ENCODE measurements at places on chromosomes 6 and 20.

DNA sequence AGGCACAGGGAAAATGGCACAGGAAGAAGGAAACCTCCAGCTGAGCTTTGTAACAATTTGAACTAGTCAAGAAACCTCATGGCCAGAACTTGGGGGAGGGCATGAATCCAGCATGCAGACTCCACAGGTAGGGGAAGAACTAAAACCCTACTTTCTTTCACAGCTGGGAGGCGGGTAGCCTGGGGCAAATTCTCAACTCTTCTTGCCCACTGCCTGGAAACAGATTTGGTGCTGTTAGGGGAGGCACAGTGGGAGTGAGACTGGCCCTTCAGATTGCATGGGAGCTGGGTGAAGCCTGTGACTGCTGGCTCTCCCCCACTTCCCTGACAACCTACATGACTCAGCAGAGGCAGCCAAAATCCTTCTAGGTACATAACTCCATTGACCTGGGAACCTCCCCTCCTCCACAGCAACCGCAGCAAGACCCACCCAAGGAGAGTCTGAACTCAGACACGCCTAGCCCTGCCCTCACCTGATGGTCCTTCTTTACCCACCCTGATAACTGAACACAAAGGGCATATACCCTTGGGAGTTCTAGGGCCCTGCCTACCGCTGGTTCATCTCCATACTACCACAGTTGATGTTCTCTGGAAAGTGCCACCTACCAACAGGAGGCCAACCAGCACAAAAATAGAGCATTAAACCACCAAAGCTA lies 37.2 kb upstream of the TRIM27 start:
- DNase-seq = no peak

- DNase-seq = no peak
Observed at GRCh38 chr6:169487579-169488436, 214.0 kb downstream of the WDR27 start.

- DNase-seq = no peak
Observed at GRCh38 chr6:36266913-36267644, 2.8 kb upstream of the PNPLA1 start.

DNA sequence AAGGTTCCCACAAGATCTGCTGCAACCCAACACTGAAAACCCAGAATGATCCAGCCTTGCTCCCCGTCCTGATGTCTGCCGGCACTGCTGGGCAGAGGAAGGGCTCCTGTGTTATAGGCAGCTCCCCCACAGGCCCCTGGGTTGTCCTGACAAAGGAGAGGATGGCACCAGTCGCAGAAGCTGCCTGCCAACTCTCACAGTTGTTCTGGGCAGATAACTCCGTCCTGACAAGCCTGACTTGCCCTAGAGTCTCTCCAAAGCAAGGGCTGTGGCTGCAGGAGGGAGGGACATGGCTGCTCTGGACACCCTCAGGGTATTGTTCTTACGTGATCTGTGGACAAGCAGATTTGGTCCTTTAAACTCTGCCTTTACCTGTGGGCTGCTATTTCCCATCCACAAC lies 243.8 kb downstream of the CDH26 start:
- DNase-seq = no peak

DNA sequence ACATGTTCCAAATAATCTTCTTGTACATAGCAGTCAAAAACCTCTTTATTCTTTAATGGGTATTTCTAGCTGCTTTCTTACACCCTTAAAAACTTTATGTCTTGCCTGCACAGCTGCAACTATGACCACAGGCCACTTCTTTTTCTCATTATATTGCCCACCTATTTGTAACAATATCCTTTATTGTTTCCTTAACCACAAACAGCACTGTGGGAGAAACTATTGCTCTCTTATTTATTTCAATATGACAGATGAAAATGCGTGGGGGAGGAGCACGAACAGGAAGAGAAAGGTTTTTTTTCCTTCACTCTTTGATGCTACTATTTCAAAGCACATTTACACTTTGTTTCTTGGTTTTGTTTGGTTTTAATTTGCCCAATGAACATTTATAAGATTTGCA lies 253.5 kb downstream of the GJA1 start:
- no peak for DNase-seq

DNA sequence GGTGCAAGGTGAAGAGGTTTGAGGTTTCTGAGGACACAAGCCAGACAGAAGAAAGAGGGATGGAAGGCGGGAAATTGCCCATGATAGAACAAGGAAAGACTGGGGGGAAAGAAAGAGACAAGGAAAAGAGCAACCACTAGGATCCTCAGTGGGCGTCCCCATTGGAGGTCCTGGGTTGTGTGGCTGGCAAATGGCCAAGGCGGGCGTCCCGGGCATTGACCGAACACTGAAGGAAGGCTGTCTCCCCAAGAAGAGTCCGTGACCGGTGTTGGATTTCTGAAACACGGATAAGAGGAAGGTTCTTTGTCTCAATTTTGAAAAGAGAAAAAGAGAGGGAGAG lies 746.6 kb upstream of the ADGRB3 start:
- DNase-seq = no peak

DNA sequence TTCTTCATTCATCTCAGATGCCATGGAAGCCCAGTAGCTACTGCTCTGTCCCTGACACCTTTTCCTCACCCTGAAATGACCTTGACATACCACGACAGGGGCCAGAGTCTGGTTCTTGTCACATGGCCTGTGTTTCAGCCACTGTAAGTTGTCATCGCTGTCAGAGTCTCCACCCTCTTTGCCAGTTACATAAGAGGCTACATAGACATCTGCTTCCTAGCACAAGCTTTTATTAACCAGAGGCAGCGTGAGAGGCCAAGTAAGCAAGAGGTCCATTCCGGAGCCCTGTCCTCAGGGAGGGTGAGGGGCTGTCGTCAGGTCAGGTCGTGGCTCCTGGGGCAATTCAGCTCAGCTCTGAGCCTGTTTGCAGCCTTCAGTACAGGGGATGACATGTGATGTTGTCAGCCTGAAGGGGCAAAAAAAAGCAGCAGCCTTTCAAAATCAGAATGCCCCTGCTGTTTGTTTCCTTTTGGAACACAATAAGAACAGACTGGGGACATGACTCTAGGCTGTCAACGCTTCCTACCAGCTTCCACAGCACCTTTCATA lies 146.3 kb downstream of the MTFR2 start:
- no peak for DNase-seq

- no peak for DNase-seq
Observed at GRCh38 chr20:652615-653109, 338 bp downstream of the SRXN1 start.

DNA sequence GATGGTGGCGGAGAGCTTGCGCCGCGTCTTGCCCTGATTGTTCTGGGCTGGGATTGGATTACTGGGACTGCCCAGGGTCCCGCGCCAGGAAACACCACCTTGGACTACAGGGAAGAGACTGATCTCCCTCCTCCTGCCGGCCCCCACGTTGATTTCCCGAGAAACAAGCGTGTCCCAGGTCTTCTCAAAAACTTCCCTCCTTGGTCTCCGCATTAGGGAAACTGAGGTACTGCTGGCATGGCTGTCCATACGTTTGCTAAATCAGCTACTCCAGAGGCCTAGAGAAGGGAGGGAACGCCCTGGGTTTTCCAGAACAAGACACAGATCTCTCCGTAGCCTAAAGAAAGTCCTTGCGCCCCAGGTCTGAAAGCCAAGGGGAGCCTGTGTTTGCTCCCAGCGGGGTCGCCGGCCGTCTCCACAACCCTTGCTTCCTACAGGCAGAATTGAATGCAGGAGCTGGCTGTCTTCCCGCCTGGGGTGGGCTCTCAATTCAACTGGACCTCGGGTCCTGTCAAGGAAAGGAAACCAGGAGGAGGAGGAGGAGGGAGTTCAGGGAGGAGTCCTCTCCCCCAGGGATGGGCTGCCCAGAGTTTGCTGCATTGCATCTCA lies 29.2 kb downstream of the TFAP2A start:
- no peak for DNase-seq

DNA sequence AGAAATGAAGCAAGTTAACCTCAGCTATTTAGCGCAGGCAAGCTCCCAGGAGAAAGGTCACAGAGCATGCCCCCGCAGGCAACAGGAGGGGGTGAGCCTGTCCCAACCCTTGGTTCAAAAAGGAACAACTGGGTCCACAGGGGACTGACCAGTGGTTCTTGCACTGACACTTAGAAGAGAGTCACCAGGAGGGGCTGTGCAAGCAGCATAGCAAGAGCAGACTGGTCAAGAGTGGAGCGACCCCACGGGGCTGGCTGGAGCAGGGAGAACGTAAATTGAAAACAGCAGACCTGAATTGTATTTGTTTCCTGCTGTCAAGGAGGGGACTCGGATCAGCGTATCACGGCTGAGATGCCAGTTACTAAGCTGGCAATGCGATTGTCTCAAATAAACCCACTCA lies 32.8 kb downstream of the GABRR1 start:
- DNase-seq = no peak

DNA sequence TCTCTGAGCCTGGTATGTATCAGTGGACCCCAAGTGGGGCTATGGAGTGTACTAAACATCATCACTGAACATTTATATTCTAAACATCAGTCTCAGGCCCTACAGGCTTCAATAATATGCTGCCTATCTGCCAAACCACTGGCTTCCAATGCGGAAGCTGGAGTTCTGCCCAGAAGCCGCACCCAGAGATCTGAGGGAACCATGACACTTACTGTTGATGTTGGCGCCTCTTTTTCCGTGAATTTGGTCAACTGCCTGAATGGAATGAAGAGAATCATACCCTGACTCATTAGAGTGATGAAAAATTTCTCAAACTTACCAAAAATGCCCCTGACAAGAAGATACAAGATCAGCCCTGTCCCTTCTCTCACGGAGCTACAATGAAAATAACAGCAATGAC lies 66.2 kb downstream of the SLC22A23 start:
- DNase-seq = no peak

DNA sequence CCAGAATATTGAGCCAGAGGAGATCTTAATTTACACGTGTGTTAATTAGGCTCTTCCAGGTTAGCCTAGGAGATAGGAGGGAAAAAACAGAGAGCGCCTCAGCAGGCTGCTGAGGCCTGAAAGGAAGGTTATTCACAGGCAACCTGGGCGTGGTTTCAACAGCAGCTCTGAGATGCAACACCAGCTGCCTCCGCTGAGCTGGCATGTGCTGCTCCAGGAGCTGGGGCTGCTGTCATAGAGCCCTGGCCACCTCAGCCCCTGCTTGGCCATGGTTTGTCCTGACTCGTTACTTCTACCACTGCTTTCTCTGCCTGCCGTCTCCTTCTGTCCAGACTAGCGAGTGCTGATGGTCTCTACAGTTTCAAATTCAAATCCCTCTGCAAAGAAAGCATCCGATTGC lies 32.4 kb upstream of the RPP40 start:
- no peak for DNase-seq

DNA sequence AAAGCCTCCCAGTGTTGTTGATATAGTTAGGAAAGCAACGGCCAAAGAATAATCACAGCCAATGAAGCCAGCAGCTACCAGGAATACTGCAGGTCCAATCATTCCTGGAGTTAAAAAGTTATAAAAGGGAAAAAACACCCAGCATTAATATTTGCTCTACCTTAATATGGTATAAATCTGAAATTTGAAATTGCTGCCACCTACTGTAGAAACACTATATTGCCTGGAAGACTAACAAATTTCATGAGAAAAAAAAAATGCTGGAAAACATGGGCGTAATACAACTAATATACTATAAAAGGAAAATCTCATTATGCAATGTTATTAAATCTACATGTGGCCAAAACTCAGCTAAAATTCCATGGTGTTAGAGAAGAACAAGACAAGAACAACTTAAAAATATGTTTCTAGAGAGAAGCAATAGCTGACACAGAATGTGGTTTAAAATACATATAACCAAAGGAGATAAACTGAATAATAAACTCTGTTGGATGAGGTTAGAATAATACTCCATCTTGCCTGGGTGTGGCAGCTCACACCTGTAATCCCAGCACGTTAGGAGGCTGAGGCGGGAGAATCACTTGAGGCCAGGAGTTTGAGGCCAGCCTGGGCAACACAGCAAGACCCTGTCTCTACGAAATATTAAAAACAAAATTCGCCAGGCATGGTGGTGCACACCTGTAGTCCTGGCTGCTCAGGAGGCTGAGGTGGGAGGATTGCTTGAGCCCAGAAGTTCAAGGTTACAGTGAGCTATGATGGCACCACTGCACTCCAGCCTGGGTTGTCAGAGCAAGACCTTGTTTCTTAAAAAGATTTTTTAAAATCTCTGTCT lies 43.1 kb downstream of the SLC17A5 start:
- DNase-seq = no peak

- DNase-seq = no peak
Observed at GRCh38 chr6:156060013-156060412, 604.4 kb upstream of the NOX3 start.

DNA sequence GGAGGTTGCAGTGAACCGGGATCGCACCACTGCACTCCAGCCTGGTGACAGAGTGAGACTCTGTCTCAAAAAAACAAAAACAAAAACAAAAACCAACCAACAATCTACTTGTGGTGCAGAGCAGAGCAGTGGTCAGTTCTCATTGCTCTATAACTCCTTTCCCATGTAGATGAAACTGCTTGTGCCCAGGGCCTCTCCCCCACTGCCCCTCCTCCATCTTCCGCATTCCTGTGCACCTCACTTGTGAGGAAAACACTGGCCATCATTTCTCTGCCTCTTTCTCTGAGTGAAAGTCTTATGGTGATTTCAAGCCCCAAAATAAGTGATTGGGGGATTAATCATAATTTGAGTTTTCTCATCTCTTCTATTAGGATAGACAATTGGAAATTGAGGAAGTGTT lies 63.9 kb upstream of the GLP1R start:
- no peak for DNase-seq

GRCh38 chr20:43975096-43975768 lies 60.6 kb downstream of the TOX2 start:
- DNase-seq = no peak

GRCh38 chr6:137043710-137044365 lies 927 bp downstream of the IL20RA start:
- DNase-seq = peak; percentile 25

DNA sequence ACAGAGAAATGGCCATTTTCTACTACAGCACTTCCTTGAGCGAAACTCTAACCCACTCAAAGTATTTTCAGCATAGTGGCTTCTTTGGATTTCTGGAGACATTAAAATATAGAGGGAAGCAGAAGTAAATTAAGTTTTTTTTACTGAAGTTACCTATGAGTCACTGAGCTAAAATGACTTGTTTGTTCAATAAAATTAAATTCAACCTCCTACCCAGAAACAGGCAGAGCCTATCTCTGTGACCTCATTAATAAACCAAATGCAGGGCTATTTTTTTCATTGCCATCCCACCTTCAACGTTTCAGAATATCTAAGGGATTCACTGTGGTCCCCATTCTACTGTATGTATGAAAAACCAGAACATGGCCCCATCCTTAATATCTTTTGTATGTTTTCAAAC lies 133.0 kb downstream of the MTFR2 start:
- no peak for DNase-seq

GRCh38 chr6:119361209-119361608 lies 11.6 kb upstream of the MAN1A1 start:
- DNase-seq = no peak

- DNase-seq = no peak
Observed at GRCh38 chr20:50418890-50419642, 91.1 kb upstream of the PTPN1 start.

GRCh38 chr20:1616858-1617434 lies 2.9 kb downstream of the SIRPB1 start:
- no peak for DNase-seq

DNA sequence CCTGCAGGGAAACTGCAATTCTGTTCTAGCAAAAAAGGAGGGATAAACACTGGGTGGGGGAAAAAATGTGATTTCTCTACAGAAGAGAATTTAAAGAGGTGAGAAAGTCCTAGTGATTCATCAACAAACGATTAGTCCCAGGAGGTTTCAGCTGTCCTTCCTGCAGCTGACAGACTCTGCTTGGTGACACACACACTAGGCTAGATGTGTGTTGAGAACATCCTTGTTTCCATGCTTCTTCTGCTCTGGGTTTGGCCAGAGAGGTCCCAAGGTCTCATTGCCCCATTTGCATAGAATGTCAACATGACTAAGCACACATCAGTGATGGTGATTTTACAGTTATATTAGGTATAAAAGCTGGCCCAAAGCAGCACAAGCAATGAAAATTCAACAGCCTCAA lies 258.3 kb downstream of the NFATC2 start:
- no peak for DNase-seq

All from GDM1 (cell line).